ENCODE measurements at places on chromosomes 11 and 22.

DNA sequence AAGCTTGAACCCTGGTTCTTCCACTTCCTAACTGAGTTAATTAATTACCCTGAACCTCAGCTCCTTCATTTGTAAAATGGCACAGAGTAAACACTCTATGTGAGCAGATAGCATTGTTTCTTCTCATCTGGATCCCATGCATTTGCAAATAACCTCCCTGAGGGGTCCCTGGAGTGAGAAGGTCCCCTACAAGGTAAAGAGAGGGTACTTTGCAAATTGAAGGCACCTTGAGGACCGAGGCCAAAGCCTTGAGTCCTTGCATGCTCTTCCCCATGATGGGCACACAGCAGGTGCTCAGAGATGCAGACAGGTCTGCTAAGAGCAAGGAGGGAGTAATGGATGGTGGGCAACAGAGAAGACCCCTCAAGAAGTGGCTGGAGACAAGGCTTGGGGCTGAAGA, 33.2 kb downstream of the OTOG start:
- no peak for DNase-seq

DNA sequence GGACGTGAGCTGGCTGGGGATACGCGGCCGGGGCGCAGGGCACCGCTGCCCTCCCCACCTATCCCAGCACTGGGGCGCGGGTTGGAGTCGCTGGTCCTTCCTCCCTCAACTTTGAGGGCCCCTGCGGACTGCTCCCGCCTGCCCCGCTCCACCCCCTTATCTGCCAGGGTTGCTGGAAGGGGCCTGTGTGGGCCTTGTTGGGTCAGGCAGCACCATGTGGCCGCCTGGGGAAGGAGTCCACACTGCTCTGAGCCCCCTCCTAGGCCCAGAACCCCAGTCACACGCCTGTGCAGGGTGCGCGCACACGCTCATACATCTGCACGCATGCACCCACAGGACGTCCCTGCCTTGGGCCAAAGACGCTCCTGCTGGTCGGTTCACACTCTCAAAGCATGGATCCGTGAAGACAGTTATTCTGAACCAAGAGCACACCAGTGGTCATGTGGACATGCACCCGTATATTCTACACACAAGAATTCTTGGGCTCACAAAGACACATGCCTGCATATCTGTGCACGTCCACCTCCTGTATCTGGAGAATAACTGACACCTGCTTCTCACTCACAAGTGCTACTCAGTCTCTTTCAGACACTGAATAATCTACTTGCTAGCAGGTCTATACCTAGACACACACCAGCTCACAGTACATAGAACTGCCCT, 710 bp downstream of the TUB start:
- DNase-seq, result no peak

DNA sequence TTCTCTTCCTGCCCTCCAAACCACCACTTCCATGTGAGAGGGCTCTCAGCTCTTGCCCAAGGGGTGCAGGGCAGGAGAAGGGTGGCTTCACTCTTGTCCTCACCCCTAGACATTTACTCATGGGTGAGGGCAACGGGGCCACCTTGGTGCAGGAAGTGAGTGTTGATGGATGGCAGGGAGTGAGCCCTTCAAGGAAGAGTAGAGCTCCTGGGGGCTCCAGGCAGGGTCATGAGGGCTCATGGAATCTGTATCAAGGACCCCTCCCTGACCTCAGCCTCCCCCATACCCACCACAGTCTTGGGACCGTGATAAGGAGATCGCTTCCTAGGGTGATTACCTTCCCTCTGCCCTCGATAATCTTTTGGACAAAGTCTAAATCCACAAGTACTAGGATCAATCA, 37.8 kb downstream of the TSPAN18 start:
- no peak for DNase-seq

DNA sequence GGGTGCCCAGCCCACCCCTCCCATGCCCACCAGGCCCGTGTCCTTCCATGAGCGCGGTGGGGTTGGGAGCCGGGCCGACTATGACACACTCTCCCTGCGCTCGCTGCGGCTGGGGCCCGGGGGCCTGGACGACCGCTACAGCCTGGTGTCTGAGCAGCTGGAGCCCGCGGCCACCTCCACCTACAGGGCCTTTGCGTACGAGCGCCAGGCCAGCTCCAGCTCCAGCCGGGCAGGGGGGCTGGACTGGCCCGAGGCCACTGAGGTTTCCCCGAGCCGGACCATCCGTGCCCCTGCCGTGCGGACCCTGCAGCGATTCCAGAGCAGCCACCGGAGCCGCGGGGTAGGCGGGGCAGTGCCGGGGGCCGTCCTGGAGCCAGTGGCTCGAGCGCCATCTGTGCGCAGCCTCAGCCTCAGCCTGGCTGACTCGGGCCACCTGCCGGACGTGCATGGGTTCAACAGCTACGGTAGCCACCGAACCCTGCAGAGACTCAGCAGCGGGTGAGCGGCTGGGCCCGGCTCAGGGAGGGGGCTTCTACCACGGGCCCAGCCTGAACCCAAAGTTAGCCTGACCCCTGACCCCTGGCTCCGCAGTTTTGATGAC, 3.0 kb downstream of the PKP3 start:
- DNase-seq, result peak; percentile 56

DNA sequence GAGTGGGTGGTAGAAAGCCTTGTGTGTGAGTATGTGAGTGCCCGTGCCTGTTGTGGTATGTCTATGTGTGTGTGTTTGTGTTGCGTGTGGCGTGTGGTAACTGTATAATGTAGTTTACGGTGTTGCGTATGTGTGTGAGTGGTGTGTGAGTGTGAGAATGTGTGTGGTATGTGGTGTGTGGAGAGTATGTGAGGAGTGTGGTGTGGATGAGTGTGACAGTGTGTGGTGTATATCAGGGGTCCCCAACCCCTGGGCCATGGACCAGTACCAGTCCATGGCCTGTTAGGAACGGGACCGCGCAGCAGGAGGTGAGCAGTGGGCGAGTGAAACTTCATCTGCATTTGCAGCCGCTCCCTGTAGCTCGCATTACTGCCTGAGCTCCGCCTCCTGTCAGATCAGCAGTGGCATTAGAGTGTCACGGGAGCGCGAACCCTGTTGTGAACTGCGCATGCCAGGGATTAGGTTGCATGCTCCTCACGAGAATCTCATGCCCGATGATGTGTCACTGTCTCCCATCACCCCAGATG, 5.7 kb downstream of the UPK3A start:
- no peak for DNase-seq
